ENCODE measurements at places on chromosomes 2 and 18.

- DNase-seq: no peak
Measured at GRCh38 chr2:191038241-191038725, 24.3 kb upstream of the STAT1 start.

DNA sequence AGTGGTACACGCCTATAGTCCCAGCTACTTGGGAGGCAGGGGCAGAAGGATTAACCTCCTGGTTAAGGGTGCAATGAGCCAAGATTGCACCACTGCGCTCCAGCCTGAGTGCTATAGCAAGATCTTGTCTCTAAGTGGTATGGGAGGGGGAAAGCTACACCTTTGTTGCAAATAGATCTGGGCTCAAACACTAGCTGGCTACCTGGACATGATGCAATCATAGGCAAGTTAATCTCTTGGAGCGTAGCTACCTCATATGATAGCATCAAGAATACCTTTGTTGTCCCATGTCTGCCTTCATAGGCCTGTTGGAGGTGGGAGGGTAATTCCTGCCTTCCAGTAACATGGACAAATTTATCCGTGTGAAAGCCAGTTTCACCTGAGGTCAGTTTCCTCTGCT lies 15.7 kb downstream of the KLHL29 start:
- DNase-seq: no peak

- DNase-seq: peak; percentile 52
Measured at GRCh38 chr2:33598561-33599174, 431 bp downstream of the FAM98A start.

DNA sequence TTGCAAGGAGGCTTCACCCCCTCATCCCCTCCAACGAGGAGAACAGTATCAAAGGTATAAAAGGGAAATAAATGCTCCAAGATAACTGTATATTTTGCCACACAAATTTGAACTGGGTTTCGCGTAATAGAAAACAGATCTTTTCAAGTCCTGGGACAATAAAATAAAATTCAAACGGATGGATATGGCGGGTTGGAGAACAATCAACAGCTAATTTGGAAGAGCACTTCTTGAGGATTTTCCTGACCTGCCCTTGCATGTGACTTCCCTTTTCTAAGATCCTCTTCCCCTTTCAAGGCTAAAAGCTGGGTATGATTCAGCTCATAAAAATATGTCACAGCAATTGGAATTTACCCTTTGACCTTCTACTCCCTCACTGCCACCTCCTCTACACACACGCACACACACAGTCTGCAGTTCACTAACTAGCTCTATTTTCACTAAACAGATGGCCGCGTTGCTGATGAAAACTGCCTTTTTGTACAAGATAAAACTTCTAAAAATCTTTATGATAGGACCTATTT lies 386.9 kb downstream of the FIGN start:
- peak; percentile 33 for DNase-seq

DNA sequence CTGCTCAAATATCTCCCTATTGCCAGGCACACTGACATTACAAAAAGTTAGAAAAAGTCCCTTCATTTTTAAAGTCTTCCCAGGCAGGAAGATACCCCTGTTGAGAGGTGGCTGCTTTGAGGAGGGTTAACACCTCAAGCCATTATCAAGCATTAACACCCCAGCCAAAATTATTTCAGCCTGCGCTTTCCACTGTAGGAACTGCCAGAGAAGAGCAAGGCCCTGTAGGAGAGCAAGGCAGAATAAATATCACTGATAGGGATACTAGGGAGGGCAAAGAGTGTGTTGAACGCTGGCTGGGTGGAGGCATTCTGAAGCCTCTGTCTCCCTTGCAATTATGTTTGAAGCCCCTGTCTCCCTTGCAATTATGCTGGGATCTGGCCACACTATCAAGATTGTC lies 1020.7 kb upstream of the CELF4 start:
- DNase-seq: no peak

DNA sequence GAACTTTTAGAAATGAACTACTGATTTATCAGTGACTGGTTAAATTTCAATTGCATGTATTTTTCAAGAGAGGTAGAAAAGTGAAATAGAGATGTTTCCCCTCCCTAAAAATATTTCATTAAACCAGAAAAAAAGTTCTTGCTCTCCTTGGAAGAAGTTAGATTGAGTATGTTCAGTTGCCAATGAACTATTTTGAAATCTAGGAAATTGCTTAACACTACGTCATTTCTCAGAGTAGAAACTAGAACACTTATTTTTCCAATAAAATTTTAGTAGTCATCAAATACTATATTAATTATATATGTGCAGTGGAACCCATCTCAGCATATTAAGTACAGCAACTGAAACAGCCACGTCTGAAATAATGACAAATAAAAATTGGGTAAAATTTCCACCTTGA lies 51.8 kb upstream of the STAT1 start:
- no peak for DNase-seq

- no peak for DNase-seq
Measured at GRCh38 chr2:62114564-62114963, 81.4 kb upstream of the B3GNT2 start.

- DNase-seq: no peak
Measured at GRCh38 chr2:241852116-241852980, 6.3 kb downstream of the PDCD1 start.

- DNase-seq: no peak
Measured at GRCh38 chr2:237431837-237432236, 17.9 kb upstream of the COL6A3 start.

- no peak for DNase-seq
Measured at GRCh38 chr2:2719781-2720180, 388.7 kb upstream of the MYT1L start.

All from nephron progenitor cell (in vitro differentiated cells).